T follicular helper cell (primary cell): ENCODE measurements at places on chromosomes 2 and 18.
A peak's percentile ranks its signal among the peaks of the same experiment; 100 is the strongest.

- DNase-seq: no peak
These were observed 175.2 kb downstream of the METTL4 start for GRCh38 chr18:2396162-2396505.

DNA sequence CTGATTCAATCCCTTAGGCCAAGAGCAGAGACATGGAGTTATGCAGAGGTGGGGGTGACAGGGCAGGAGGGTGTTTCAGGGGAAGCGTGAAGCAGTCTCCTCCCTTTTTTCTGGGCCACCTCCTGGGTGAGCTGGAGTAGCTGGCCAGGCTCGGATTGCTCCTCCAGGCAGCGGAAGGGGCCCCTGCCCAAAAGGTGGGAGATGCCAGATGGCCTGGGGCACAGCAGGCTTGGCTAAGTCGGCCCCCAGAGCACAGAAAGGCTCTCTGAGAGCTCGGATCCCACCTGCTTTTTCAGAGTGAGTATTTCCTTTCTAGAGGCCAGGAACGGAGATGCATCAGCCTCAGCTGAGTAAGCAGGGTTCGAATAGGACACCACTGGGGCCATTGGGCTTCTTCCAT is 196.9 kb downstream of the ANKRD30B start:
- no peak for DNase-seq

DNA sequence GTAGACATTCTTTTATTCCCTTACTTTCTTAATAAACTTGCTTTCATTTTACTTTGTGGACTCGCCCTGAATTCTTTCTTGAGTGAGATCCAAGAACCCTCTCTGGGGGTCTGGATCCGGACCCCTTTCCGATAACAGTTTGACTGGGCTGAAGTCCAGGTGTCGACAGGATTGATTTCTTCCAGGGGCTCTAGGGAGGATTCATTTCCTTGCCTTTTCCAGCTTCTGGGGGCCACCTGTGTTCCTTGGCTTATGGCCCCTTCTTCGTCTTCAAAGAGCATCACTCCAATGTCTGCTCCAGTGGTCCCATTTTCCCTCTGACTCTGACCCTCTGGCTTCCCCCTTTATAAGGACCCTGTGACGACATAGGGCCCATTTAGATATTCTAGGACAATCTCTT is 67.5 kb downstream of the COPS8 start:
- no peak for DNase-seq

- DNase-seq: peak; percentile 52
These were observed 181.6 kb downstream of the BCL2 start for GRCh38 chr18:63137999-63138435.

DNA sequence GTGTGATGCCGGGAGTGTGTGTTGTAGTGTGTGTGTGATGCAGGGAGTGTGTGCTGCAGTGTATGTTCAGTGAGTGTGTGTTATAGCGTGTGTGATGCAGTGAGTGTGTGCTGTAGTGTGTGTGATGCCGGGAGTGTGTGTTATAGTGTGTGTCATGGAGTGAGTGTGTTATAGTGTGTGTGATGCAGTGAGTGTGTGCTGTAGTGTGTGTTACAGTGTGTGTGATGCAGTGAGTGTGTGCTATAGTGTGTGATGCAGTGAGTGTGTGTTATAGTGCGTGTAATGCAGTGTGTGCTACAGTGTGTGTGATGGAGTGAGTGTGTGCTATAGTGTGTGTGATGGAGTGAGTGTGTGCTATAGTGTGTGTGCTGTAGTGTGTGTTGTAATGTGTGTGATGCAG is 182.1 kb upstream of the SOX11 start:
- DNase-seq: no peak

DNA sequence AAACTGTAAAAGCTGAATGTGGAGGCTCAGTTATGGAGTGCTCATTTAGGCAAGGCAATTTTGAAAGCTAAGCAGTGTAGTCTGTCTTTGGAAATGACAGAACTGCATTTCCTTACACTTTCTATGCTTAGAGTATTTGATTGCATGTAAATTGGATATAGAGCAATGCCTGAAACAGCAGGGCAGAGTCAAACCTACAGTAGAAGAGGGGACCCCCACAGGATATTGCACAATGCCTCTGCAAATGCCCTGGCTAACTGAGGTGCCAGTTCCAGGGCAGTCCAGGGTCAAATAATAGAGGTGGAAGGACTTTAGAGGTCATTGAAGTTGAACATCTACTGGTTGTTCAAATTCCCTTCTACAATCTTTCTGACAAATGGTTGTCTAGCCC is 2.2 kb downstream of the TMEM178A start:
- DNase-seq: no peak

DNA sequence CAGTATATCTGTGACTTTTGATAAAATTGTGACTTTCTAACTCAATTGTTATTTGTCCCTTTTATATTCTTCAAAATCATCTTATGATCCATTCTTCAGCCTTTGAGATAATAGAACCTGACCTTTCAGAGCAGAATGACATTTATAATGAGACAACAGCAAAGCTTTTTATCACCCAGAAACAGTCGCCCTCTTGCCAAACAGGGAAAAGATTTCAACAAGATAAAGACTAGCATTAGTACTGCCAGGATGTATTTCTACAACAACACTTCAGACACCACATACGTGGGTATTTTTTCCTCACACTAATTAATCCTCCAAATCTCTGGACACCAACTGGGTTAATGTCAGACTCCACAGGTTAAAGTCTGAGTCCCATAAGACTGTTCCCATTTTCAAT is 249.0 kb downstream of the ZNF804A start:
- DNase-seq: no peak

GRCh38 chr2:49167131-49167530 is 12.8 kb upstream of the FSHR start:
- no peak for DNase-seq

DNA sequence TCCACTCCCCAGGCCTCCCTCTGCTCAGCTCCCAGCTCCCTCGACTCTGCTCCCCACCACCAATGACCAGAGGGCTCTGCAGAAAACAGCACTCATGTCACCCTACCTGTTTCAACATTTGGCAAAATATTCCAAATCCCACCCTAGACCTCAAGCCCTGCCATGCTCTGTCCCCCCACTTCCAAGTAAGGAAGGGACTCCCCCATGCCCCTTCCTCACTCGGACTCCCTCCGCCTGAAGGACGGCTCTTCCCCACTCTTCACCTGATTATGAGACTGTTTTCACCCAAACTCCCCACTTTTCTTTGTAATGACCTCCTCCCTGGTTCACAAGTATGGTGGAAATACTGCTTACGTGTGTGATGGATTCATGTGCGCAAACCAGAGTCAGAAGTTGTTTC is 208.4 kb downstream of the MGAT5 start:
- DNase-seq: no peak

DNA sequence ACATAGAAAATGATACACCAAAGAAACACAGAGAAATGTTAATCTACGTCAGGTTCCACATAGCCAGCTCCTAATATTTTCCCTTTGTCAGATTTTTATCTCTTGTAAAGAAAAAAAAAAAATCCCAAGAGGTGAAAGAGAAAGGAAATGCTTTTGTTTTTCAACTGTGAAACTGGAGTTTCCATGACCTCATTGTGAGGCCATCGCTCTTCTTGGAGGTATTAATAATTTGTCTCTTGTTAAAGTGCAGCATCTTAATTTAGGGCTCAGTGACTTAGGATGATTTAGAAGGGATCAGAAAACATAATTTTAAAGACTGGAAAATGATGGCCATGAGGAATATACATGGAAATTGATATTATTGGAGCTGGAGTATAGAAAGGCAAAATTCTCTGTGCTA is 21.7 kb downstream of the ARHGAP28 start:
- no peak for DNase-seq

GRCh38 chr2:34353509-34354113 is 754.5 kb upstream of the FAM98A start:
- DNase-seq: no peak

DNA sequence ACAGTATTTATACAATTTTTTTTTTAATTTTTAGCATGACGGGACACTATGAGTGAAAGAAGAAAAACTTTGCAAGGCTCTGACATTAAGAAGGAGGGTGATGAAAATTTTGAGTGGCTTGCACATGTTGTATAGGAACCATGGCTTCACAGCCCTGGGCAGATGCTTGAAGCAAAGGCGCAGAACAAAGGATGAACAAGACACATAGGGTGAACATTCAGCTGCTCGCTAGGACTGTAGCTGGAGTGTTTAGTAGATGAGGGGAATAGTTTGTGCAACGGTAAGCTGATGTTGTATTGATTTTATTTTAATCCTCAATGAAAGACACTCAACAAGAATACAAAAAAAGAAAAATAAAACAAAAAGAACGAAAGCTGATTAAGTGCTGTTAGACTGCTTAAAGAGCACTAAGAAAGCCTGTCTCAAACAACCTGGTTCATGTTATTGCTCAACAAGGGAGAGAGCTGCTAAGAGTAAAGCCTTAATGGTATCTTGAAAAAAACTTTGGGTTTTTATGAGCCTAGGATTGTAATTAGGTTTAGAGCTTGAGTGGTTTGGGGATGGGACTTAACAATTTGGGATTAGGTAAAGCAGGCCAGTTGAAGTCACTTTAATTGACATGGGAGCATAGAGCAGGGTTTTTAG is 41.2 kb upstream of the GCFC2 start:
- DNase-seq: no peak

- no peak for DNase-seq
These were observed 759 bp downstream of the GALNT13 start for GRCh38 chr2:153872311-153873051.

DNA sequence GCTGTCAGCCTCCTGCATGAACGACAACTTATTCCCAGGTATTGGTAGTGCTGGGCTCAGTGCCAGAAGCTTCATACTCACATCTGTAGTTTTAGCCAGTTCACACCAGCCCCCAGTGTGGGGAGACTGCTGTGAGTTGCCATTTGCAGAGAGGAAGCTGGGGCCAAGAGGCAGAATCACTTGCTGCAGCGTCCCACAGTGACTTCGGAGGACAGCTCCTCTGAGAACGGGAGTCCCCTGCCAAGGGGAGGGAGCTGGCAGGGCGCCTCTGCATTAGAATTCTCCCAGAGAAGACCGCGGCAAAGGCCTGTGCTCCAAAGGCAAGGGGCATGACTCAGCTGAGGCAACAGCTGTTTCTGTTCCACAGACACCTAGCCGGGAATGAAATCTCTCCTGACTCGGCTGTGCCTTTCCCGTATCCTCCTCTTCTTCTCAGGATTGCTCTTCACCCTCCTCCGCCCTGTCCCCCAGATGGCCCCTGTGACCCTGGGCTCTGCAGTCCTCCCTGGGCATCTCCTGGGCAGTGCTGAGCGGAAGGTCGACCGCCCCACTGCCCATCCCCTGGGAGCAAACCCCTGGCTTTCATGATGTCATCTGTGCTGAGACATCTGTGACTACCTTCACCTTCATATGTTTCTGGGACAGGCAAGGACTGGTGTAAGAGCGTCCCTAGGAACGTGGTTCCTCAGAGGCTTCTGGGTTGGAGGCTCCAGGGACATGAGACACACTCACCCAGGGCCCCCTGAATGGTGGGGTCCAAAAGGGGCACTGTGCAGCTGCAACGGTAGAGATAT is 18.0 kb downstream of the MAL start:
- no peak for DNase-seq

DNA sequence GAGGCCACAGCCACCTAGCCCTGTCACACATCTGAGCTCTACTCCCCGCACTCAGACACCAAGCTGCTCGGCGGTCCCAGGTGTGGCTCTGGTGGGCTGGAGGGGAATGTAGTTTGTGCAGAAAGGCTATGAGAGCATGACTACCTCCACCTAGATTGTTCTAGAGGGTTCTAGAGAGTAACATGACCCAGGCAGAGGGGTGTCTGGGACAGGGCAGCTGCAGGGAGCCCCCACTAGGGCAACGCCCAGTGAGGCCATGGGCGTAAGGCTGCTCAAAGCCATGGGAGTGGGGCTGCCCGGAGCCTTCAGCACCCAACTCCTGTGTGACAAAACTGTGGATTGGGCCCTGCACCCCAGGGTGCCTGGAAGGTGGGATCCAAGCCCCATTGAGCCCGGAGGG is 511.4 kb upstream of the MYT1L start:
- no peak for DNase-seq

- DNase-seq: no peak
These were observed 126.2 kb upstream of the TMEM200C start for GRCh38 chr18:6021306-6022073.

DNA sequence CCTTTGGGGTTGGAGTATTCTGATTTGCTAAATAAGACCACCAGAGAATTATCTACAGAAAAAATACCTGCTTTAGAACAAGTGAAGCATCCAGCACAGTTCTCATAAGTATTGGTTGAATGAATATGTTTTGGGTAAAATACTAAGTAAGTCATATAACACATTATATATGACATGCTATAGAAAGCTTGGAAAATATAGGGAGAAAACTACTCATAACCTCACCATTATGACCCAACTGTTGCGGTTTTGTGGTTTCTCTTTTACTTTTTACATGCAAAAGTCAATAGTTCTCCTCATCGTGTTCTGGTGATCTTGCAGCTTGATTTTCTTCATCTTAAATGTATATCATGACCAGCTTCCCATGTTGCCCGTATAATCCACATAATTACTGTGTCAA is 66.2 kb downstream of the DIPK1C start:
- DNase-seq: no peak

- peak; percentile 45 for DNase-seq
These were observed 4.0 kb upstream of the GPR17 start for GRCh38 chr2:127641846-127642507.

- DNase-seq: no peak
These were observed 159.8 kb upstream of the DLX2 start for GRCh38 chr2:172262486-172262885.

- DNase-seq: peak; percentile 66
These were observed at the start of gene CASP8 for GRCh38 chr2:201260302-201260800. Gene CASP8, plus strand, starts transcription at chr2:201260536. Its CDS starts 5,951 bp downstream, at chr2:201266487.

DNA sequence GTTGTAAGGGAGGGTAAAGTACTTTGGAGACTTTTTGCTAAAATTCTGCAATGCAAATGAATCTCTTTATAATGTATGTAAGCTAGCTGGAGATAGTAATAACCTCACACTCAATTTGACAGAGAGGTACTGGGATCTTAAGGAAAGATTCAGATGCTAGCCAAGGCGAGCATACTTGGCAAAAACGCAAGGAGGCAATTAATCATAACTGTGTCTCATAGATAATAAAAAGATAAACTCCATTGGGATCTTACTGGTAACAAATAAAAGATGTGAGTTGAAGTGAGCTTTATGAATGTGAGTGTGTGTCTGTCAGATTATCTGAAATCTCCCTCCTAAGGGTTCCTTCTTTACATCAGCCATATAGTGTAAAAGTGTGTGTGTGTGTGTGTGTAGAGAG is 533.0 kb downstream of the TMX3 start:
- no peak for DNase-seq

- no peak for DNase-seq
These were observed 43.1 kb upstream of the CWC22 start for GRCh38 chr2:180050246-180050645.
